IMR-90 (cell line): ENCODE measurements at places on chromosomes 11 and 22. TPM values are rescaled to one million over a fixed set of nuclear protein-coding genes. Genes with fewer than 3 reads are reported as not detected.

The BTBD18 gene
- not detected in 2 replicates for total RNA-seq

GRCh38 chr11:134350381-134350780, 18.6 kb downstream of the GLB1L2 start:
- DNase-seq: no peak

The ANKK1 gene
- not detected in 2 replicates for total RNA-seq

DNA sequence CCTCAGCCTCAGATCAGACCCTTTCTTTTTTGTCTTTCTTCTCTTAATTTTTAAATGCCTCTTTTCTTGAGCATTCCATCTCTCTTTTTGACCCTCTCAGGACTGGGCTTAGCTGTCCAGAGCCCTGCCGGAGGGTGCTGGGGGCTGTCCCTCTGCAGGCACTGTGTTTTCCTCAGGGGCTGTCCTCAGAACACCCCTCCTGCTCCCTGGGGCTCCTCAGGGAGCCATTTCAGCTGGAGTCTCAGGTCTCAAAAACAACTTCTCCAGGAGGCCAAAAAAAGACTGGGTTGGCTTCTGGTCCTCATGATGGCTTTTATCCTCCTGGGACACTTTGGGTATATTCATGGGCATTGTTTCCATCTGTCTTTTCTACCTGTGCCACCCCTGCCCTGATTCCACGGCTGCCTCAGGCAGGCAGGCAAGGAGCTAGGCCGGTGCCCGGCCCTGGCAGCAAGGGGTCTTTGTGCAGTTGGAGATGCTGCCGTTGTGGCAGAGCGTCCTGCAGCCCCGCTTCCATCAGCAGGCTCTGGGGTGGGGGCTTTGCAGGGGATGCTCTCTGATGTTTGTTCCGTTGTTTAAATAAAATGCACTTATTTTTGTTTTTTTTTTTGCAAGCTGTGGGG, 85.1 kb downstream of the CEP164 start:
- DNase-seq: no peak

The ROM1 gene
- 2.2 TPM in 2 replicates for total RNA-seq

The MPPED2 gene
- total RNA-seq: not detected in 2 replicates

The GNAZ gene
- 1.9 and 2.5 TPM in 2 replicates for total RNA-seq

The MYOD1 gene
- not detected in 2 replicates for total RNA-seq

The OR8G1 gene
- total RNA-seq: not detected in 2 replicates

- DNase-seq: no peak
Observed at GRCh38 chr11:56659755-56660154, 3.7 kb upstream of the OR5AR1 start.

The SLCO2B1 gene
- total RNA-seq: not detected in 2 replicates

The ARRB1 gene
- total RNA-seq: 13.1 and 17.4 TPM in 2 replicates

The SMIM38 gene
- total RNA-seq: under 0.01 and 0.28 TPM in 2 replicates

DNA sequence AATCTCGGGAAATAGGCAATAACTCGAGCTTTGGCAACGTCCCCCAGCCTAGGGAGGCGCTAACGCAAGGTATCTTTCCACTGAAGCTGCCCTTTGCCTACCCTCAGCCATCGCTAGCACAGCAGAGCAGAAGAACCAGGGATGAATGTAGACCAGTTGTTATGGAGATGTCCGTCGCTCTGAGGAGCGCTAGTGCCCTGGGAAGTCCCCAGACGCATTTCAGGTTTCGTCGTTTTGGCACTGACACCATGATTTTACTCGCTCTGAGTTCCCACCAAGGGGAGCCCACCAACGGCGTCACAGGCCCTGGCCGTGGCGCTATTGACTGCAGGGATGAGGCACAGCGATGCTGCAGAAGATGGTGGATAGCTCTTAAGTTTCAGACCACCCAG, 22.7 kb upstream of the BDNF start:
- no peak for DNase-seq

- DNase-seq: no peak
Observed at GRCh38 chr11:7314811-7315604, 63.3 kb downstream of the SYT9 start.

DNA sequence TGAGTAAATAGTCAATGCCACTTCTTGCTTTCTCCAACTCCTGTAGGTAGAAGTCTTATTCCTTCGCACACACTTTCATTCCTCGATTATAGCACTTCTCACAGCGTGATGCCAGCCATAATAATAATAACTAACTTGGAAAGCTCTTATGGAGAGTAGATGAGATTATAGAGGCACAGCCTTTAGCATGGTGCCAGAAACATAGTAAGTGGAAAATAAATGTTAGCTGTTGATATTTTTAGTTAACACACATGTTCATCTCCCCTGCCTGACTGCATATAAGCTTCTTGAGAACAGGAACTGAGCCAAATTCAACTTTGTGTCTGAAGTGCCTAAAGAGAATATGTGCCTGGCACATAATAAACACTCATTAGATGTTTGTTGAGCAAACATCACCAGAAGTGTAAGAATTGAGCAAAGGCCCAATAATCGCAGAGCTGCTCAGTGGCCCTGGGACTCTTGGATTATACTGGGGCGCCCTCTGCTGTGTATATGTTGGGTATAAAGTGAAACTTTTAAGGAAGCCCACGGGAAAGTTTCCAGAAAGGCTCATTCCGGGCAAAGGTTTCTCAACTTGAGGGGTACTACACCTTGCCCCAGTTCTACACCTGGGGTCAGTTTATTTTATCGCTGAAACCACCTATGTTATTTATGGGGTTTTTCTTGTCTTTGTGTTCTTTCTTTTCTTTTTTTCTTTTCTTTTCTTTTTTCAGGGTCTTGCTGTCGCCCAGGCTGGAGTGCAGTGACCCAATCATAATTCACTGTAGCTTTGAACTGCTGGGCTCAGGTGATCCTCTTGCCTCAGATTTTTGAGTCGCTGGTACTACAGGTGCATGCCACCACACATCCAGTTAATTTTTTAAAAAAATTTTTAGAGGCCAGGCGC, 22.3 kb downstream of the SLN start:
- DNase-seq: peak; percentile 51

- peak; percentile 69 for DNase-seq
Observed at GRCh38 chr22:45903355-45904135, 73.4 kb downstream of the WNT7B start.

GRCh38 chr11:23711981-23712380, 784.9 kb upstream of the LUZP2 start:
- no peak for DNase-seq

DNA sequence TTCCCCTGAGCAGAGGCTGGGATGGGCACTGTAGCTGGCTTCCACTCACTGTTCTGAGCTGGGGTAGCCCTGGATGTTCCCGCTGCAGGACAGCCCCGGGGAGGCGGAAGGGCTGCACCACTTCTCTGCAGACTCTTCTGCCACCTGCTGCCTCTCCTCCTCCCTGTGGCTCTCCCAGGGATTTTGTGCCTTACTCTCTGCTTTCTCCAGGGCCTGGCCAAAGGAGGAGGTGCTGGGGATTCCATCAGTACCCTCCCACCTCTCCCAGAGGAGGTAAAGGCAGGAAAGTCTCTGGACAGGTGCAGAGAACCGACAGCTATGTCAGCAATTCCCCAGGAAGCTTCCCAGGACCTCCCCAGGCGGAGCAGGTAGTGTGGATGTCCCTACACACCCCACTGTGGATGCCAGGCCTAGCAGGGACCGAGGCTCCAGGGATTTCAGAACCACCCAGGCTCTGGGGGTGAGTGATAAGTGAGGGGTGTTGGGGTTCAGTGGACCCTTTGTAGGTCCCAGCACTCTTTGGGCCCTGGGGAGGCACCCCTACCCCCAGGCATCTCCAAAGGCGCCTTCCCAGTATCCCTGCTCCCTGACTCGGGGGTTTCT, 11.3 kb downstream of the DUSP8 start:
- no peak for DNase-seq

The PDGFD gene
- 3.0 and 3.1 TPM in 2 replicates for total RNA-seq

The BLID gene
- 25.8 and 30.8 TPM in 2 replicates for total RNA-seq

GRCh38 chr11:64078905-64079304, 43.2 kb downstream of the FLRT1 start:
- no peak for DNase-seq

The RHOD gene
- total RNA-seq: 4.7 and 5.3 TPM in 2 replicates

GRCh38 chr11:28730336-28730735, 622.1 kb downstream of the METTL15 start:
- peak; percentile 38 for DNase-seq
